ENCODE measurements at places on chromosomes 1 and 21.

- no peak for DNase-seq
These were observed 31.5 kb downstream of the TMCO1 start for GRCh38 chr1:165737196-165737595.

- DNase-seq: no peak
These were observed 111.3 kb downstream of the TGFB2 start for GRCh38 chr1:218456444-218456843.

DNA sequence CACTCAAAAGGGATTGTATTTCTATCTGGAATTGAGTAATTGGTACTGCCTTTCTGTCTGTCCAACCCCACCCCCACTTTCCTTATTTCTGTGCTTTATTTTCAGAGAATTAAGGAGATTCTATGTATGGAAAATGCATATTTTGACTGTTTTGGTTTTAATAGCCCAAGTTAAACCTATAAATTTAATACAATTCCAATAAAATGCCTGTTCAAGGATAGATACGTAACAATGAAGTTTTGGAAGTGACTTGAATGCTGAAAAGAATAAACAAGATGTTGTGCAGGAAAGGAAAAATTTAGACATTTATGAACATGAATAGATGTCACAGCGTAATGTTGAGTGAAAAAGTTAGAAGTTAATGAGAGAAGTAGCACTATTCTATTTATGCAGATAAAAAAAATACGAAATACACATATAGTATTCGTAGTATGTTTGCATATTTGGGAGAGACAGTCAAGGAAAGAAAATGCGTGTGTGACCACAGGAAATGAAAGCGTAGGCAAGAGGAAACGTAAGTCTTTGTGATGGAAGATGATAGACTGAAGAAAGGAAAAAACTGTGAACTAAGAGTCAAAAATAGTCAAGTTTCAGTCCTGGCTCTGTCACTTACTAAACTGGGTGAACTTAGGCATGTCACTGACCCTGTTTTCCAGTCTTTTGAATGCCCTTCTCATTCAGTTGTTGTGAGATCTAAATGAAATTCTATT is 62.1 kb downstream of the MEF2D start:
- DNase-seq: no peak

DNA sequence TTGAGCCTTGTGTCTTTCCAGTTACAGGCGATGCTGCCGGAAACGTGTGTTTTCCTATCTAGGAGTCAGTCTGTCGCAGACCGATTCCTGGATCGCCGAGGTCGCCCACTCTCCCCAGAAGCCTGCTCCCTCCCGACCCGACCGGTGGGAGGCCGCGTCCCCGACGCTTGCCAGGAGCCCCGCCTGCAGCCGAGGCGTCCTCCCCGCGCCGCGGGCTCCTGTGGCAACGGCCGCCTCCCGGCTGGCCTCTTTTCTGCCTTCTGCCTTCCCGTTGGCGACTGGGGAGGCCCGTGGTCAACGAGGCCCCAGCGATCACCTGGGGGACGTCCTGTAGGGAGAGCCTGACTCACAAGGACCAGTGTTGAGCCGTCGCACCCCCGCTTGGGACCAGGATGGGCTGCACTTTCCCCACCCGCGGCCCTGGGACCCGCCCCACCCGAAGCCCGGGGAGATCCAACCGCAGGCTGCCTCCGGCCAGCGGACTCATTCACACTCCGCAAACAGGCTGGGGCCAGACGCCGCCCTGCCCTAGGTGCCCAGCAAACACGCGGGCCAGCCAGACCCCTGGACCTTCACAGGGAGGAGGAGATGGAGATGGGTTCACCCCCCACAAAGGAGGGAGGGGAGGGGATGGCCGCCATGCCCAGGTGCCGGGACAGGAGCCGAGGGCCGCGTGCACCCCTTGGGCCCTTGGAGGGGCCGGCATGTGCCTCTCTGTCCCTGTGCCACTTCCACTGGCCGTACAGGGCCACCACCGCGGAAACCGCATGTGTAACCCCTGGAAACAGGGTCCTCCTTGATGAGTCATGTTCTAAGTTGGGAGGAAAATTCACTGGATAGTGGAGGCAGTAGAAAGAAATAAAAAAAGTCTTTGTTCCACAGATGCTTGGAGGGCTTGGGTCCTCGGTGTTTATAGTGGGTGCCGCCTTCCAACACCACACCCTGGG is 7.2 kb upstream of the COL6A1 start:
- no peak for DNase-seq

- no peak for DNase-seq
These were observed 749 bp upstream of the PEX11B start for GRCh38 chr1:145918992-145919939.

Measured in cortex of kidney (tissue), 1 donor.